ENCODE measurements at places on chromosomes 5 and 9. TPM values are rescaled to one million over a fixed set of nuclear protein-coding genes. Genes with fewer than 3 reads are reported as not detected.
A peak's percentile ranks its signal among the peaks of the same experiment; 100 is the strongest.

Gene INSL4
- total RNA-seq = not detected

Gene CTNNAL1
- total RNA-seq = 20.2 TPM

Gene FAM153A
- total RNA-seq = 87.3 TPM

Gene ANXA2R
- 5.3 TPM for total RNA-seq

Gene SH3TC2
- total RNA-seq = not detected

Gene DIAPH1
- 216 TPM for total RNA-seq

Gene ASPN
- not detected for total RNA-seq

Gene PCDHGC4
- total RNA-seq = not detected

Gene HEMGN
- total RNA-seq = 2.1 TPM

Gene LECT2
- not detected for total RNA-seq

Gene BAAT
- total RNA-seq = not detected

Gene TRPM6
- total RNA-seq = 0.31 TPM

Gene FBP2
- total RNA-seq = not detected

Gene SOHLH1
- total RNA-seq = not detected

- DNase-seq = no peak
These were observed 34.1 kb upstream of the SLC9A3 start for GRCh38 chr5:558326-558725.

- no peak for DNase-seq
These were observed 175.0 kb downstream of the GNAQ start for GRCh38 chr9:77856615-77857014.

- no peak for DNase-seq
These were observed 3.2 kb upstream of the SMAD5 start for GRCh38 chr5:136129445-136129844.

DNA sequence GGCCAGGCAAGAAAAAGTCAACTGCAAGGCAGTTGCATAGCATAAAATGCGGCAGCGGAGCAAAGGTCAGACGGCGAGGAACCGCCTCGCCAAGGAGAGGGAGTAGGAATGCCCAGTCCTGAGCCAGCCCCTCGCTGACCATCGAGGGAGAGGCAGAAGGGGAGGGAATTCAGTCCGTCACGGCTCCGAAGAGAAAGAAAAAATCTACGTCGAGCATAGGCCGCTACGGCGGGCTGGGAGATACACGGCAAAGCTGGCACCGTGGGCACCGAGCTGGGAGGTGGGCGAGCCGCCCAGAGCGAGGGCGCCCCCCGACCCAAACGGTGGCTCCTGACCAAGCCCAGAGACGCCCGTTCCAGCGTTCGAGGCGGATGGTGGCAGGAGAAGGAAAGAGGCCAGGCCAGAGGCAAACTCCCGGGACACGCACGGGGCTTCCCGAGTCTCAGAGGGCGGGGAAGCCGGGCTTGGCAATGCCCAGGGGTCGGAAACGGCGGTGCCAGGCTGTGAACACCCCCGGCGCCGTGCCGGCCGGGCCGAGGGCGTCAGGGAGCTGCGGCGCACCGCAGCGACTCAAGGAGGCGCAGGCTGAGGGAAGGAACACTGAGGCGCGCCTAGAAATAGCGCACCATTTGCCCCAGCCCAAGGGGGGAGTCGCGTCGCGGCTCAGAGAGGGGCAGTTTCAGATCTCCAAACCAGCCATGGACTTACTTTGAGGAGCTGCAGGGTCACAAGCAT lies 518 bp downstream of the SPRY4 start:
- no peak for DNase-seq

DNA sequence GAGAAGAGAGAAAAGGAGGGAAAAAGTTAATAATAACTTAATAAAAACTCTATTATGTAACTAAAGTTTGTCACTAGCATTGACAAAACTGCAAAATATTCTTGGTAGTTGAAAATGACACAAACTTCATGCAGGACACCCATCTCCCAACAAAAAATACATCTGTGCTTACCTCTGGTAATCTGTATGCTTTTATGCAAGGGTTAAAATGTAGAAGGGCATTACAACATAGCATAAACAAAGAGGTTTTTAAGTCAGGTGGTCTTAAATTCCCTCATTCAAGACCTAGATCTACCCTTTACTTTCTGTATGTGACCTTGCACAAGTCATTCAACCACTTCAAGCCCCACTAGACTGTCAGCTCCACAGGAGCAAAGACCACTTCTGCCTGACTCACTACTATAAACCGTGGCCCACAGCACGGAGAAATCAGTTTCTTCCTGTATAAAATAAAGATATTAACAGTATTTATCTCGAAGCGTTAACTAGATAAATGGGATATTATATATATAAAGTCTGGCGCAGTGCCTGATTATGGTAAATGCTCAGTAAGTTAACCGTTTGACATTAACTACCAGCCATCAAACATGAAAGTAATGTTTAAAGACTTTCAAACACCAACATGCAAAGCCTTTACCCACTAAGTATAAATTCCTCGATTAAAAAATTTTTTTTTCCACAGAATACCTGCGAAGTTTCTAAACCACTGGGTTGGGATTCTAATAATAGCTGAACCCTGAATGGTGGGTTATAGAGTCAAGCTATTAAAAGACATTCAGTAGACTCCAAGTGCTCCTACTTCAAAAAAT lies 2.0 kb downstream of the FBXL17 start:
- no peak for DNase-seq

DNA sequence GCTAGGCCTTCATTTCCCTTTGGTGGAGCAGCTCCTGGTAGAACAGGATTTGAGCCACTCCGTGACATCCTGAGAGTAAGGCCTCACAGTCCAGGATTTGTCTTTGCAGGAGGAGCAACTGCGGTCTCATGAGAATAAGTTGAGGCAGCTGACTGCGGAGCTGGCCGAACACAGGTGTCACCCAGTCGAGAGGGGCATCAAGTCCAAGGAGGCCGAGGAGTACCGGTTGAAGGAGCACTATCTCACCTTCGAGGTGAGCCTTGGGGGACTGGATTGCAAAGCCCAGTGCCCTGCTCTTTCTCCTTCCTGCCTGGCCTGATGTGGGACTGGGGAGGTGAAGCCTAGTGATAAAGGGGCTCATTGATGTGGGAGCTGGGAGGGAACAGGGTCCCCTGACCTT lies 44.3 kb downstream of the PSD2 start:
- no peak for DNase-seq

DNA sequence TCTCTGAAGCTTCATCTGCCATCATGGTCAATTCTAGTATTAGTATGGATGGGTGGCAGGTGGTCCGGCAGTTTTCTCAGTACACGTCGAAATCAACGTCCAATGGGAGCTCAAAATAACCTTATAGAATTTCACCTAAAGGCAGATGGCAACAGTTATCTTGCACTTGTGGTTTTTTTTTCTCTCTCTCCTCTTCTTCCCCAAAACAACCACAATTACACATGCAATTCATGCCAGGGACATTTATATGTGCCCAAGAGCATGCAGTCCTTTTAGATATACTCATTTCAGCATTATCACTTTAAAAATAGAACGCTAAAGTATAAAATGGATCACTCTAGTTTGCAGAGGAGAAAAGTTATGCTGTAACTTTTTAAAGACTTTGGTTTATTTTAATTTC lies 1428.9 kb upstream of the WWC1 start:
- DNase-seq = no peak

- DNase-seq = no peak
These were observed 1509.0 kb downstream of the MAT2B start for GRCh38 chr5:165014439-165014838.

GRCh38 chr9:72753266-72753893 lies 199.5 kb downstream of the ALDH1A1 start:
- DNase-seq = no peak

DNA sequence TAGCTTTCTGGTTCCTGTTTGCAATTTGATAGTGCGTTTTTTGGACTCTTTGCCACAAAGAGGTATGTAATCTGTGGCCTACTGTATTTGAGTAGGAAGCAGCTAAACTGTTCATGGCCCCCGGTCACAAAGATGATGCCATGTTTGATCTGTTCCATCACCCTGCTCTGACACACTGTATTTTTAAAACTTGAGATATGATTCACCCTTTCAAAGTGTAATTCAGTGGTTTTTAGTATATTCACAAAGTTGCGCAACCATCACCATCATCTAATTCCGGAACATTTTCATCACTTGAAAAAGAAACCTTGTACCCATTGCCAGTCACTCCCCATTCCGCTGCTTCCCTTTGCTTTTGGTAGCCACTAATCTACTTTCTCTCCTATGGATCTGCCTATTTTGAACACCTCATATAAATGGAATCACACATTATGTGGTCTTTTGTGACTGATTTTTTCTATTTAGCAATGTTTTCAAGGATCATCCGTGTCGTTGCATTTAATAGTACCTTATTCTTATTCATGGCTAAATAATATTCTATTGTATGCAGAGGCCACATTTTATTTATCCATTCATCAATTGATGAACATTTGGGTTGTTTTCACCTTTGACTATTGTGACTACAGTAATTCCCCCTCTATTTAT lies 141.6 kb downstream of the NR3C1 start:
- DNase-seq = no peak

DNA sequence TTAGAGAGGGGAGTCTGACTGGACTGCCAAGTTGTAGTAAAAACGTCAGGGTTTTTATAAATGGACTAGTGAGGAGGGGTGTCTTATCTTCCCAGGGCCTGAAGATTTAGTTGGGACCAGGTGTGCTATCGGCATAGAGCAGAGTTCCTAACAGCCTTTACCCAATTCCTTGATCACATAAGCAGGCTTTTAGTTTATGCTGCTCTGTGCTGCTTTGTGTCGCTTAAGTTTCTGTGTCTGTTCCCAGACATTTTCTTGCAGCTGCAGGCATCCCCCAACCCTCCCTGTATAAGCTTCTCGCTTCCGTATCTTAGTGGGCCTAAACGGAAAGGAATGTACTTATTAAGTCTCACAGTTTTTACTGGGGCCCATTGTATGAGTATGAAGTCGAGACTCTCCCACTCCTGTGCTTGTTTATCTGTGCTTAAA lies 2.6 kb upstream of the SMC5 start:
- DNase-seq = no peak

DNA sequence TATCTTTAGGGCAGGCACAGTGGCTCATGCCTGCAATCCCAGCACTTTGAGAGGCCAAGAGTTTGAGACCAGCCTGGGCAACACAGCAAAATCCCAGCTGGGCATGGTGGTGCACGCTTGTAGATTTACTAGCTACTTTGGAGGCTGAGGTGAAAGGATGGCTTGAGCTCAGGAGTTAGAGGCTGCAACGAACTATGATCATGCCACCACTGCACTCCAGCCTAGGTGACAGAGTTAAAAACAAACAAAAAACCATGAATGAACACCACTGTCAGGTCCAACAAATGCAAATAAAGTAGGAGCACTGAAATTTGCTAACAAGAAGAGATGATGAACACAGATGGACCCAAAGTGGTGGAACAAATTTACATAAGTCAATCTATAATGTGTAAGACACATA lies 4.9 kb downstream of the PTBP3 start:
- no peak for DNase-seq

DNA sequence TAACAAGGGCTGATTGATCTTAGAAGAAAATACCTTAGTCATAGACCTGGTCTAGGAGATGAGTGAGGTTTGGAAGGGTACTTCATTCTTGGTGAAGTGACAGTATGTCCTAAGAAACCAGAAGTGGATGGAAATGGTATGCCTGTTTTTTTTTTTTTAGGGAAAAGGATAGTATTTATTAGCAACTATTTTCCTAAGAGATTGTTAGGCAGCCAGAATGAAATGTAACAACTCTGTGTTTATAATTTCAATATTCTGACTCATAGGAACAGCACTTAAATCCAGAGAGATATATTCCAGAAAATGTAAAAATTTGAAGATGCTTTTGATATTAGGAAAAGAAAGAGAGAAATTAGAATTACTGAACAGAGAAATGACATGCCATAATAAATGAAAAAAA lies 21.2 kb upstream of the ARL14EPL start:
- DNase-seq = no peak

DNA sequence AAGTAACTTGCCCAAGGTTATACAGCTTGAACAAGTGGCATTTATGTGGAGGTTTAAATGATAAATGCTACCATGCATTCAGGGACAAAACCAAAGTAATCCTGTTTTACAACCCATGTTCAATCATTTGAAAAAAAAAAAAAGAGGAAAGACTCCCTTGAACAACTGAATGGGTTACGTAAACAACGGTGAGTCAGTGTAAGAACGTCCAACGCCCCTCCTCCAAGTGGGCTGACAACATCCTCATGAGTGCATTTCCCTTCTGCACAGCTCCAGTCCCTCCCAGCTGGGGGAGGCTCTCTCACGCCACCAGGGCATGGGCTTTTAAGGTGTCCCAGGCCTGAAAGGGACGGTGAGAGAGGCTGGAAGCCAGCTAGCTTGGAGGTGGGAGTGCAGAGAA lies 90.0 kb downstream of the PRRT1B start:
- peak; percentile 66 for DNase-seq

- no peak for DNase-seq
These were observed 232.0 kb downstream of the PJA2 start for GRCh38 chr5:109177782-109178181.

DNA sequence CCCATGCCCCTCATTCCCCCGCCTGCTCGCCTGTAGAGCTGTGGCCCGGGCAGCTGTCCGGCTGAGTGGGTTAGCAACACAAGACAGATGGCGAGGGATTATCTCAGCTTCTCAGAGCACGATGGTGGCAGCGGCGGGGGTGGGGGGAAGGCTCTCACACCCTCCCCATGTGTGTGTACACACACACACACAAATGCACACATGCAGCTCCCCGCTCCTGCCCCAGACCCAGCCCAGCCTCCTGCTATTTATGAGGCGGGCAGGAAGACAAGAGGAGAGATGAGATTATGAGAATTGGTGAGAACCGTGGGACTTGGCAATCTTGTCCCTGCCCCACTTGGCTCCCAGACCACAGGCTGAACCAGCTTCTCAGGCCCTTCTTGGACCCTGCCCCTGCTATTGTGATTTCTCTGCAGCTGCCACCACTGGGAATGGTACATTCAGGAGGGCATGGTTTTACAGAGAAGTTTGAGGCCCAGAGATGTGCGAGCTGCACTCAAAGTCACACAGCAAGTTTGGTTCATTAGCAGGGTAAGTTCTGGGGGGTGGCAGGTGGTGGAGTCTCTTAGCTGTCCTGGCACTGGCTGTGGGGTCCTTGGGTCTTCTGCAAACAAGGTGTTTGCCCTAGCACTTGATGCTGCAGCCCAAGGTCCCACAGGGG lies 51.0 kb upstream of the PSD2 start:
- no peak for DNase-seq

- no peak for DNase-seq
These were observed 497.0 kb downstream of the RAB3C start for GRCh38 chr5:59079622-59080620.

DNA sequence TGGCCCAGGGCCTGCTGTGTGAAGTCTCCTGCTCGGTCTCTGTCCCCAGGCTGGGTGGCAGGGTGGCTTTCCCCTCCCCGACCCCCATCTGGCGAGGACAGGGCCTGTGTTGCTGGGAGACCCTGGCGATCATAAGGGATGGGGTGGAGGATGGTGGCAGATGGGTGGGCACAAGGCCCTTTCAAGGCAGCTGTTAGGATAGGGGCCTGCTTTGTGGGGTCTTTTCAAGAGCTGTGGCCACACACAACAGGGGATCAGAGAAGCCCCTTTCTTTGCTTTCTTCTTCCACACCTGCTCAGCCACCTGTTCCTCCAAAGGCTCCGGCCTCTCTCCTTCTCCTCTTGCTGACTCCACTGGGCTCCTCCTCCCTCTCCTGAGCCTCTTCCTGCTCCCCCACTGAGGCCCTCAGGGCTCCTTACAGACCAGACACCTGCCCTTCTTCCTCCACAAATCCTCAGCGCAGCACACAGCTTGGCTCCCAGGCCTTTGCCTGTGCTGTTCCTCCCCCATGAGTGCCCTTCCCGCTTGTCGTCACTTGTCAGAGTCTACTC lies 15.0 kb upstream of the NEURL1B start:
- no peak for DNase-seq

GRCh38 chr9:18741359-18741758 lies 267.4 kb downstream of the ADAMTSL1 start:
- DNase-seq = no peak

Measured in activated naive CD4-positive, alpha-beta T cell treated with anti-CD3 and anti-CD28 coated beads, Interleukin-2, amount 50 U/mL, for 72 hours (primary cell).